ENCODE measurements at places on chromosomes 5 and 9.

DNA sequence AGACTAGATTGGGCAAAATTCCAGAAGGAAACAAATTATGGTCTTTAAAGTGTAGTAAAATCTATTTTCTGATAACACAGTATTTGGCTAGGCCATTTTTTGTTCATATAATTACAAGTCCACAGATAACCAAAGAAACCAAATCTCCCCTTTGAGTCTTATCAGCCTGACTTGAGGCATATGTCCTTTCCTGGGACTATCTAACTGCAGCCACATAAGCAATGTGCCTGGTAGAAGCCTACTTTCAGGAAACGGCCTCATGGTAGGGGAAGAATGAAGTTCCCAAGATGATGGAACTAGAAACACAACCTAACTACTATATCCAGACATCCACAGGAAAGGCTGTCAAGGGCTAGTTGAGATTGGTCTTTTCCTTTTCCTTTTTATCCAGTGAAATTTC lies 130.0 kb downstream of the PIK3R1 start:
- DNase-seq: no peak

- DNase-seq: no peak
Observed at GRCh38 chr5:112083623-112084022, 326.6 kb upstream of the NREP start.

DNA sequence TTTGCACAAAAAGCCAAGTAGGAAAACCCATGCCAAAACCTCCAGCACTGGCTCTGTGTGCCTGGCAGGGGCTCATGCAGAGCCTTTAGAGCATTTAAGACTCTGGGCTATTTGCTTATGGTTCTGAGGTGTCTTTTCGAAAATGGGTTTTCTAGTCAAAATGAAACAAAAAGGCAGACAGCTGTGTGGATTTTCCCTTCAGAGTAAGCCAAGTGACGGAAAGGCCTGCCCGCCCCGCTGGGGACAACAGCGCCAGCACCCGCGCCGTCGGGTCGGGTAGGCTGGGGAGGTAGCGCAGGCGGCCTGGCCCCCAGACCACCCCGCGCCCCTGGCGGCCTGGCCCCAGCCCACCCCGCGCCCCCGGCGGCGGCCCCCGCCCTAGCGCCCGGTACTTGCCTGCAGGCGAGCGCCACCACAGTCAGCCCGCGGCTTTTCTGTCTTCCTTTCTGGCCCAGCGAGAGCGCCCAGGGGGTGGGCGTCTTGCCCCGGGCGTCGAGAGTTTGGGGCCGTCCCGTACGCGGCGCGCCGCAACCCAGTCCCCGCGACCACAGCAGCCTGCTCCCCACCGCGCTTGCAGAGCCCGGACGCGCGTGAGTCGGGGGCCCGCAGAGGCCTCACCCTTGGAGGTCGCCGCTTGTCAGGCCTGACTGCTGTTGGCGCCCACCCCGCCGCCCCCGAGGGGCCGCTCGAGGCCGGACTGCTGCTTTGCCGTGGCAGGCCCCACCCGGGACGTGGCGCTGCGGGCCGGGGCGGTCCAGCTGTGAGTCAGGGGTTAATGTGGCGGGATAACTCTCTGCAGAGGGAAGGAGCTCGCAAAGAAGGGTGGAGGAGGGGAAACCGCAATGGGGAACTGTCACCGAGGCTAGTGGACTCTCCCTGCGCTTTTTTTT lies at the start of gene TICAM2:
TSS of gene TICAM2 (minus strand) at position 779 of the 890 bp plus-strand sequence. CDS start 21,223 bp downstream, outside the sequence.
- DNase-seq: no peak

DNA sequence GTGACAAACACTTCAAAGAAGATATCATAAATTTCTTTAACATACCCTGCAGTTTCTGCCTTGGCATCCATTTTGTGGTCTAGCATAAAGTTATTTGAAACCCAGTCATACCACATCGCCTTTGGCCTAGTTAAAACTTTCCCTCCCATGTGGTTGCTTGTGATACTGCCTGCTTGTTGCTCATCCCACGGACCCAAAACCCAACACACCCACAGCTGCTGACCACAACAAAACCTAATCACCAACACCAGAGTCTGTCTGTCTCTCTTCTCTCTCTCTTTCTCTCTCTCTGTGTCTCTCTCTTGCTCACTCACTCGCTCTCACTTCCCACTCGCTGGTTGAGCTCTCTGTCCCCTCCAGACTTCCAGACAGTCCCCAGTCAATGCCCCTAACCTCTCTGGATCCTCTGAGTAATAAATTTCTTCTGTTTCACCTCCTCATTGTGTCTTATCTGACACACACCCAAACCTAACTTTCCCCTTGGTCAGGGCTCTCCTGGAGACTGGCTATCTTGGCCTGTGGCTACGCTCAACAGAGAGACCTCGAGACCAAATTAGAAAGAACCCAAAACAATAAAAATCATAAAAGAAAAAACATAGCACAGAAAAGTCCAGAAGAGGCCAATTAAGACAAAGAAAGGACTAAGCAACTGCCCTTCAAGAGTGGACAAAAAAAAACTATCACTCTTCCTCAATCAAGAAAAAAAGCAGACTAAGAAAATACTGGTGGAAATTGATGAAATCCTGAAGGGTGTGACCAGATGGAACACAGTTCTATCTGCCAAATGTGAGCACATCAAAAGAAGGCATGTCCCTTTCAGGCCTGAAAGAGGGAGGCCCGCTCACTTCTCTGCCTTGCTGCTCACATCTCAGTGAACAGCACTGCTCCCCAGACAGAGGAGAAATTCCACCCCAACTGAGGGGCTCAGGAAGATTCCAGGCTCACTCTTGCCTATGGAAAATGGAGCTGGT lies 41.5 kb downstream of the TTLL11 start:
- DNase-seq: no peak

DNA sequence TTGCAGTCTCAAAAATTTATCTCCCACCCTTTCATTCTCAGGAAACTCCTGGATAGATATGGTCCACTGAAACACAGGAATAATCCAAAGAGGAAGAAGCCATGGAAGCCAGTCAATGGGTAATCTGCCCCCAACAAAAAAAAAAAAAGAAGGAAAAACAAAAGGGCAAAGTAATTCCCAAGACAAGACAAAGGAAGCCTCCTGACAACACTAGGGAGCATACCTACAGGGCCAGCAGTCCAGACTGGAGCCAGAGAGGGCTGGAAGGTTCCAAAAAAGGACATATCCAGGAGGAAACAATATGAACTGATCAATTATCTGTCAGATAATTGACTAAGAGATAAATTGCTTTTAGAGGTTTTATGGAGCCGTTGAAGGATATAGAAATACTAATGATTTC lies 12.9 kb downstream of the FNIP1 start:
- DNase-seq: no peak

- no peak for DNase-seq
Observed at GRCh38 chr5:176762489-176762888, 47.9 kb upstream of the UNC5A start.

DNA sequence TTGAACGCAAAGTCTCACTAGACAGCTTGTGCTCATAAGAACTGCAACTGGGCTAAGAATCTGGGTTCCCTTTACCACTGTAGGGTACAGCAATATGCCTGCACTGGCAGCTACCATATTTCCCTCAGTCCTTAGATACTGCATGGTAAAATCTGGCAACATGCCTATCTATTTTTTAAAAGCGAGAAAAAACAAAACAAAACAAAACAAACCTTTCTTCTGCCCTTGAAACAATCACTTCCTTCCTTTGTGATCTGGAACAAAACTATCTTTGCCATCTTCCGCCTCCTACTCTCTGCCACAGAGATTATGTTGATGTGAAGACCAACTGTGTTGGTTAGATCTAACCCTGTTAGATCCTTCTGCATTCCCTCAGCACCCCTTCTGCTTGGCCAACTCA lies 242.9 kb downstream of the EBF1 start:
- DNase-seq: no peak

DNA sequence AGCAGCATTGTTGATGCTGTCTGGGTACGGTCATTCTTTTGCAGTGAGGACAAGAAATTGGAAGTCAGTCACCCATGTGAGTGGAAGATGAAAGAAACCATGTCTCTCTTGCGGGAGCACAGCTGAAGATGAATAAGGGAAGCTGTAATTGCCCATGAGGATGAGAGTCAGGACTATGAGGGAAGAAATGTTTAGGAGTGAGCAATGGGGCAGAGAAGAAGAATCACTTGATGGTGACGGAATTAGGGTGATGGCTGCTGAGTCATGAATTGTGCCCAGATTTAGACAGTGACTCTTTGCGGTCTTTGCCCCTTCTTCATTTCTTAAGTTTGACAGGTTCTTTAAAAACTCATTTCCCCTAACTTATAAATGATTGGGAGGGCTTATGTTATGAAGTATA lies 183.3 kb downstream of the MAST4 start:
- DNase-seq: no peak

DNA sequence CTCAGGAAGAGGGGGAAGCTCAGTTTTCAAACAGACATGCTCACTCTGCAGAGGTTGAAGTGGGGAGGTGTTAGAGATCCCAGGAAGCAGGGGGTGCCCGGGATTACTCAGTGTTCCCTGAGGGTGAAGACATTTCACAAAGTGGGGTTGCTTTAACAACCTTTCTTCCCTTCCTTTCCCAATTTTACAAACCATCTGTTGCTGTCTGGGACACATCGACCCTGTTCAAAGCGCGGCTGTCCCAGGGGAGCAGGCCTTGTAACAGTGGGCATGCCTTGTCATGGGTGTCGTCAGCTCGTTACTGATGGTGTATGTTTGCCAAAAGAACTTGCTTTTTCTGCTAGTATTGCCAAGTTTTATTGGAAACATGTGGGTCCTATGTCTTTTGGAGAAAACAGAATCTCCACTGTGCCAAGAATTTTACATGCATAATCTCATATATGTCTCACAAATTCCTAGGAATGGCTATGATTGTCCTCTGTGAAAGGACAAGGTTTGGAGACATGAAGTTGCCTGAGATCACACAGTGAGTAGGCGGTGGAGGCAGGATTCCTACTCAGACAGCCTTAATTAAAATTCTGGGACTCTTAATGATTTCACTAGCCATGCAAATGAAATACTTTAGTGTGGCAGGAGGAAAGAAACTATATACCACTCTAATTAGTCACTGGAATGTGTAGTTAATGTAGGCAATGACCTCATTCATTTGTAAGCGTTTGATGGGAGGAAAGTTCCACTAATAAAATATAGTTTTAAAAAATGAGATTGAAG lies 198.9 kb downstream of the NXNL2 start:
- DNase-seq: no peak

GRCh38 chr5:17897776-17898175 lies 263.5 kb downstream of the TAF11L14 start:
- DNase-seq: no peak

- DNase-seq: no peak
Observed at GRCh38 chr5:14326035-14326903, 183.1 kb downstream of the TRIO start.

GRCh38 chr9:104776797-104777196 lies 12.9 kb downstream of the NIPSNAP3B start:
- no peak for DNase-seq

DNA sequence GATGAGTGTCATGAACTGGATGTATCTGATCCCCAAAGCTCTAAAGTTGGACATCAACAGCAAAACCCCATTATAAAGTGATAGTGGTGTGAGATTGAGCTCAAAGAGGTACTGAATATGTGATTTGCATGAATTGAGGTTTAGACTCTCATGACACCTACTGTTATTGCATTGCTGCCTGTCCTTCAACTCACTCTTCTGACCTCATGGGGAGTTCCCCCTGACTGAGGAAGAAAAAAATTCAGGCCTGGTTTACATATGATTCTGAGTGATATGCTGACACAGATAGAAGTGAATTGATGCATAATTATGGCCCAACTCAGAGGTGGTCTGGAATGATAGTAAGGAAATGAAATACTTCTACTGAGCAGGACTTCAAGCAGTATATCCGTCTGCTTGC lies 76.2 kb upstream of the CHD1 start:
- no peak for DNase-seq

- DNase-seq: no peak
Observed at GRCh38 chr9:34689512-34689911, 1.6 kb downstream of the CCL19 start.

GRCh38 chr5:96597438-96598020 lies 64.6 kb upstream of the CAST start:
- no peak for DNase-seq

- no peak for DNase-seq
Observed at GRCh38 chr5:79109527-79110492, 1.8 kb upstream of the BHMT start.

DNA sequence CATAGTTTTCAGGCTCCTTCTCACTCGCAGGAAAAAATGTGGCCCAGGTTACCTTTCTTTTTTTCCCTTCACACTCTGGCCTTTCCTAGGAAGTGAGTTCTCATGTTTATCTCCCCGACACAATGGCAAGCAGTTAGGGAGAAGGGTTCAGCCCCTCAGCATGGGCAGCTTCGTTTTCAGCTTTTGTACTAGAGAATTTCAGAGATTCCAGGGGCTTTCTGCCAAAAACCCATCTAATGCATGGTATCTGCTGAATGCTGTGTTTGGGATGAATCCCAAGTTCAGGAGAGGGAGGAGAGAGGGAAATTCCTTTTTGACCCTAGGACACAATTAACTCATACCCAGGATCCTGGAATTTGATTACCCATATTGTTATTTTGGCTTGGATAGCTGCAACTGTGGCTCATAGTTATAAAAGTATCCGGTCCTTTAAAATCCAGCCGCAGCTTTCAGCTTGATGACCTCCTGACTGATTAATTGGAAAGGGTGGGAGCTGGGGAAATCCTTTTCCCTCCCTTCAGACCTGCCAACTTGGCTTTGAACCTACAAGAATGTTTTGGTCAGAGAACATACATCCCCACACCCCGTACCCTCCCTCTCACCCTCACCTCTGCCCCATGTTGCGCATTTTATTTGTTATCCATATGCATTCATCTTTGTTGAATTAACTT lies 78.4 kb downstream of the TMEM252 start:
- no peak for DNase-seq

DNA sequence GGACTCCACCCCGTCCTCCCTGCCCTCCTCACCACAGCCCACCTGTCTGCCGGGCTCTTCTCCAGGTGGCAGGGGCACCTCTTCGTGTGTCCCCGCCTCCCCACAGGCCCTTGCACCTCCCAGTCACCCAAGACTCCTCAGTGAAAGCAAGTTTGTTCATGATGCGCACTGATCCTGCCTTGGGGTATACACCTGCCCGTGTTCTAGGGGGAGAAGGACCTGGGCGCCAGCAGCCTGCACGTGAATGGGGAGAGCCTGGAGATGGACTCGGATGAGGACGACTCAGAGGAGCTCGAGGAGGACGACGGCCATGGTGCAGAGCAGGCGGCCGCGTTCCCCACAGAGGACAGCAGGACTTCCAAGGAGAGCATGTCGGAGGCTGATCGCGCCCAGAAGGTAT lies 124.9 kb downstream of the EHMT1 start:
- DNase-seq: no peak

- DNase-seq: no peak
Observed at GRCh38 chr9:124420991-124421543, 5.8 kb upstream of the PSMB7 start.

GRCh38 chr5:123359454-123360200 lies 63.6 kb downstream of the CEP120 start:
- DNase-seq: no peak
